Activated CD4-positive, alpha-beta T cell treated with anti-CD3 and anti-CD28 coated beads for 36 hours (primary cell): ENCODE measurements at places on chromosomes 7 and 10. TPM values are rescaled to one million over a fixed set of nuclear protein-coding genes. Genes with fewer than 3 reads are reported as not detected.

GRCh38 chr7:78970440-78970916, 483.0 kb downstream of the MAGI2 start:
- DNase-seq, result no peak

DNA sequence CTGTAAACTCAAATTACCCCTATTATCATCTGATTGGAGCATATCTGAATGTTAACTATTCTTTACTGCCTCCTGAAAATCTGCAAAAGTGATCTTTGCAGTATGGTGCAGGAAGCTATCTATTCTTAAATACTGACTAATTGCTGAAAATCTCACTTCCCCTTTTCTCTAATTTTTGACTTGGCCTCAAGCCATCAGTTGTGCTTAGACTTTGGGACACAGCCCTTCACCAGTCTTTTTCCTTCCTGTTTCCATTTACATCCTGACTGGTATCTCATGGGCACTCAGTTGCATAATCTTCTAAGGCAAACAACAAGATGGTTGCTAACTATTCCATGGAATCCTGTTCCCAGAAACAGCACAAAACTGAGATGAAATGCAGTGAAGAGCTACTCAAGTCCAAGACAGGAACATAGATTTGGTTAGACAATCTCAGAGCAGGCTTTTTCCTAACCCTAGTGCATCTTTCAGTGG, 228.5 kb downstream of the SORCS1 start:
- DNase-seq, result no peak

- no peak for DNase-seq
Observed at GRCh38 chr10:1188558-1189135, 132.5 kb downstream of the WDR37 start.

DNA sequence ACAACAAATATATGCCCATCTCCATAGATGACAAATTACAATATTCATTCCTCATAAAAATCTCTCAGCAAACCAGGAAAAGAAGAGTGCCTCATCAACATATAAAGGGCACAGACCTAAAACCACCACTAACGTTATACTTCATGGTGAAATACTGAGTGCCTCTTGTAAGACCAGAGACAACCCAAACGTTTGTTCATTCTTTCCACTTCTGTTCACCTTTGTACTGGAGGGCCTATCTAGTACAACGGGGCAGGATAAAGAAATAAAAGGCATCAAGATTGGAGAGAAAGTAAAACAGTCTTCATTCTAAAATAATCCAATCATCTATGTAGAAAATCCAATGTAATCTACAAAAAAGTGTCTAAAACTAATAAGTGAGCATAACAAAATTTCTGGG, 79.1 kb downstream of the LARP4B start:
- no peak for DNase-seq

- DNase-seq, result no peak
Observed at GRCh38 chr10:66924674-66925345, 1.0 kb upstream of the LRRTM3 start.

DNA sequence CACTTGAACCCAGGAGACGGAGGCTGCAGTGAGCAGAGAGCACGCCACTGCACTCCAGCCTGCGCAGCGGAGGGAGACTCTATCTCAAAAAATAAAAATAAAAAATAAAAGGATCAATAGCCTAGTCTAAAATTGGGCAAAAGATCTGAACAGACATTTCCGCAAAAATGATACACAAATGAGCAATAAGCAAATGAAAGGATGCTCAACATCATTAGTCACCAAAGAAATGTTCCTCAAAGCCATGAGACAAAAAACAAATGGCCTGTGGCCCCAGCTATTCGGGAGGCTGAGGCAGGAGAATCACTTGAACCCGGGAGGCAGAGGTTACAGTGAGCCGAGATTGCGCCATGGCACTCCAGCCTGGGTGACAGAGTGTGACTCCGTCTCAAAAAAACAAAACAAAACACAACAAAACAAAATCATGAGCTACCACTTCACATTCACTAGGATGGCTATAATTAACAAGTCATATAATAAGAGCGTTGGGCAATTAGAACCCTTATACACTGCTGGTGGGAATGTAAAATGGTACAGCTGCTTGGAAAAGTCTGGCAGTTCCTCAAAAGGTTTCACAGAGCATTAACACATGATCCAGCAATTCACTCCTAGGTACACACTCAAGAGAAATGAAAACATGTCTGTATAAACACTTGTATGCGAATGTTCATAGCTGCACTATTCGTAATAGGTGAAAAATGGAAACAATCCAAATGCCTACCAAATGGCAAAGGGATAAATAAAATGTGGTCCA, 3.1 kb downstream of the DAGLB start:
- no peak for DNase-seq

DNA sequence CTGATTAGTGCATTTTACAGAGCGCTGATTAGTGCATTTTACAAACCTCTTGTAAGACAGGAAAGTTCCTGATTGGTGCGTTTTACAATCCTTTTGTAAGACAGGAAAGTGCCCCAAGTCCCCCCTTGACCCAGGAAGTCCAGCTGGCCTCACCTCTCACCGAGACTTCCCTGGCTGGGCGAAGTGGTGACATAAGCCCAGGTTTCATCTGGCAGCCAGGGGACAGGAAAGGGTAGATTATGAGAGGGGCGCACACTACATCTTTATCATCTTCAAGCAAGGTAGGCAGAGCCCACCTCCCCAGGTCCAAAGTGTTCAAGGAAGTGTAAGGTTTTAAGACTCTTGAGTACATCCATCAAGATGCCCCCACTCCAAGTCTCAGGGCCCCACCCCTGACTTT, 5.5 kb upstream of the GDF10 start:
- DNase-seq, result no peak

GRCh38 chr7:75835688-75836285, 22.2 kb upstream of the CCL24 start:
- no peak for DNase-seq

DNA sequence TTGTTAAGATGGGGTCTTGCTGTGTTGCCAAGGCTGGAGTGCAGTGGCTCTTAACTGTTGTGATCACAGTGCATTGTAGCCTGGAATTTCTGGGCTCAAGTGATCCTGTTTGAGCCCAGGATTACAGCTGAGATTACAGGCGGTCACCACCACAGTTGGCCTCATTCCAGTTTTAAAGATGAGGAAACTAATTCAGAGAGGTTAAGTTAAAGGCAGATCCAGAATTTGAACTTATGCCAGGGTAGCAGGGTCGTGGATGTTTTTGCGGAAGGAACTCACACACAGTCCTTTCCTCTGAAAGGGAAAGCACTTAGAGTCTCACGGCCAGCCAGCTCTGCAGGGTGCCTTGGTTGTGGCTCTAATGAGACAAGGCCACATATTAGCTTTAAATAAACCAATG, 84.7 kb downstream of the MMRN2 start:
- DNase-seq, result no peak

DNA sequence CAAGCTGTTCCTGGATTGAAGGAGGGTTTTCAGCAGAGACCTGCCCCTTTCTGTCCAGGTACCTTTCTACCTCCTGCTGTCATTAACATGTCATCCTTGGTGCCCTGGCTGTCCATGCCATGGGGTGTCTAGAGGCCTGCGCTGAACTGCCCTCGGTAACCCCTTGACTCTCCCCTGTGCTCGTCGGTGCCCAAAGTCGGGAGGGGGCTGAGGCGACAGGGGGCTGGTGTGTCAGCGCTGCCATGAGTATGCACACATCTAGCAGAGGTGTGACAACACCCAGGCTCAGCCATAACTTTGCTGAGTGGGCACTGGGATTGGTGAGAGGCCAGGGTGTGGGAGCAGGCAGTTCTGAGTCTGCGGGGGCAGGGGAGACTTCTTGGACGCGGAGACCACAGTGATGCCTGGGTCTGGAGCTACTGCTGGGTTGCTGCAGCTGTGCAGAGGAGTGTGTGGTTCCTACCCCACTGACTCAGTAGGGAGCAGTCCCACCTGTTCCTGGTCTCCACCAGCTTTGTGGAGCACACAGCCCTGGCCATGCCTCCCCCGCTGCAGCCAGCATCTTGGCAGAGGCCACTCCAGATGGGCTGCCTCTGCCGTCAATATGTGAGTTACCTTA, 376.2 kb upstream of the SEMA3C start:
- DNase-seq, result no peak

DNA sequence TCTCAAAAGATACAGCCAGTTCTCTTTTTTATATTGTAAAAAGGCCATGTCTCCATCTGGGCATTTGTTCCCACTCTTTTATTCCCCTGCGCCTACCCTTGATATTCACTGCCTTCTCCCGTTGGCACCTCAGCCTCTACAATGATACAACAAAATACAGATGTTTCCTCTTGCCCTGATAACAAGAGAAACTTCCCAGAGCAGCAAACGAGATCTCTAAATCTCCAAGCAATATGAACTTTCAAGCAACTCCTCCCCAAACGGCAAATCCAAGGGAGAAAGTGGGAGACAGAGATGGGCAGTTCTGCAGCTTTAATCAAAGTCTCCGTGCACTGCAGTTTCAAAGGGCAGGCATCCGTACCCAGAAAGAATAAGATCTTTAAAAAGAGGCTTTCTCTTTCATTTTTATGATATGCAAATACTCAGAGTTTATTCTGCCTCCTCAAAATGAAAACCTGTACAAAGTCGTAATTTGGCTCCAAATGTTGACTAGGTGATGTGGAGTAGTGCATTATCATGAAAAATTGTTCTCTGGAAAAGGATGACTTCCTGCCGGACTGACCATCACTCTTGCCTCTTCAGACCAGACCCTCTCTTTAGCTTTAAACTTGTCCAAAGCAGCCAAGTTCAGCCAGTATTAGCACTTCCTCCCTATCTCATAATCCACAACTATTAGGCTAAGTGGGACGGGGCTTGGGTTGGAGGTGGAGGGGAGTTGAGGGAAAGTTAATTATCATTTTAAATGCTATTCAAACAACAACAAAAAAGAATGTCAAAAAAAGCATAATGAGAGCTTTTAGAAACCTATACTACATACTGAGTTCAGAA, 682 bp downstream of the HGF start:
- no peak for DNase-seq

GRCh38 chr7:111475959-111476358, 86.3 kb downstream of the IMMP2L start:
- DNase-seq, result no peak

- DNase-seq, result no peak
Observed at GRCh38 chr7:71527213-71527612, 395.3 kb downstream of the GALNT17 start.

SEMA3D gene
- total RNA-seq, result not detected

EBLN1 gene
- not detected for total RNA-seq

FANK1 gene
- 0.42 TPM for total RNA-seq

TFEC gene
- total RNA-seq, result not detected

GATA3 gene
- 23.5 TPM for total RNA-seq
